ENCODE measurements at places on chromosomes 2 and 18. TPM values are rescaled to one million over a fixed set of nuclear protein-coding genes. Genes with fewer than 3 reads are reported as not detected.

- H3K36me3 ChIP-seq, result no peaks in the 10 kb centered on the region
- H3K27me3 ChIP-seq, result peaks cover 21% of the 10 kb centered on the region
- DNase-seq, result no peak
- no peak overlapping the region for H3K27ac ChIP-seq
Measured at GRCh38 chr2:118224895-118225311, 136.6 kb downstream of the INSIG2 start.

The CDKL4 gene
- total RNA-seq, result 0.29 TPM

DNA sequence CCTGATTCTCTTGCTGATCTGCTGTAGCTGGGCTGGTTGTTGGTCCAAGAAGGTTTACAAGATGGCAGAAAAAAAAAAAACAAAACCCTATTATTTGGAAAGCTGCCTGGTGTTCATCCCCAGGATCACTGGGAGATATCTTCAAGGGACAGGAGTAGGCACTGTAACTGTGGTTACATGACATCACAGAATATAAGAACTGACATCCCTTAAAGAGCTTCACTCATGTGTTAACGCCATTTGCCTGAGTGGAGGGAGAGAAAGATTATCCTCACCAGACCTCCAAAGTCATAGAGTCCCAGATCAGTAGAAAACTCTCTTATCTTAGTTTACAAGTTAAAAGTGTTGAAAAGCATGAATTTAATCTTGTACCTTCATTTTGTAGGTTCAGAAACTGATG is 95.3 kb upstream of the BZW1 start:
- H3K27me3 ChIP-seq, result no peaks in the 10 kb centered on the region
- DNase-seq, result no peak
- no peaks in the 10 kb centered on the region for H3K36me3 ChIP-seq
- no peaks in the 10 kb centered on the region for H3K4me1 ChIP-seq

GRCh38 chr2:223696719-223697118 is 94.6 kb upstream of the SCG2 start:
- no peaks in the 10 kb centered on the region for H3K27me3 ChIP-seq
- H3K27ac ChIP-seq, result no peak overlapping the region
- no peak for DNase-seq
- no peak overlapping the region for H3K4me3 ChIP-seq

The SATB2 gene
- total RNA-seq, result 5.1 TPM

- H3K27ac ChIP-seq, result no peak overlapping the region
- no peaks in the 10 kb centered on the region for H3K27me3 ChIP-seq
- H3K4me1 ChIP-seq, result no peaks in the 10 kb centered on the region
- H3K4me3 ChIP-seq, result no peak overlapping the region
- no peaks in the 10 kb centered on the region for H3K36me3 ChIP-seq
Measured at GRCh38 chr18:4878480-4878879, 318.6 kb downstream of the AKAIN1 start.

The ARHGAP28 gene
- 15.4 TPM for total RNA-seq

GRCh38 chr2:43542285-43542933 is 53.4 kb downstream of the THADA start:
- no peaks in the 10 kb centered on the region for H3K36me3 ChIP-seq
- no peak overlapping the region for H3K4me3 ChIP-seq
- H3K4me1 ChIP-seq, result no peaks in the 10 kb centered on the region
- H3K27me3 ChIP-seq, result no peaks in the 10 kb centered on the region

The SPP2 gene
- not detected for total RNA-seq

GRCh38 chr2:10399358-10399757 is 48.8 kb downstream of the ODC1 start:
- H3K27me3 ChIP-seq, result no peaks in the 10 kb centered on the region
- H3K4me1 ChIP-seq, result peaks cover 4% of the 10 kb centered on the region
- DNase-seq, result no peak
- H3K4me3 ChIP-seq, result no peak overlapping the region

The INPP5D gene
- total RNA-seq, result 7.1 TPM

The IL36G gene
- not detected for total RNA-seq

- H3K27me3 ChIP-seq, result no peaks in the 10 kb centered on the region
- no peaks in the 10 kb centered on the region for H3K36me3 ChIP-seq
- H3K27ac ChIP-seq, result no peak overlapping the region
- no peaks in the 10 kb centered on the region for H3K4me1 ChIP-seq
Measured at GRCh38 chr2:179626261-179626660, 235.2 kb downstream of the ZNF385B start.

DNA sequence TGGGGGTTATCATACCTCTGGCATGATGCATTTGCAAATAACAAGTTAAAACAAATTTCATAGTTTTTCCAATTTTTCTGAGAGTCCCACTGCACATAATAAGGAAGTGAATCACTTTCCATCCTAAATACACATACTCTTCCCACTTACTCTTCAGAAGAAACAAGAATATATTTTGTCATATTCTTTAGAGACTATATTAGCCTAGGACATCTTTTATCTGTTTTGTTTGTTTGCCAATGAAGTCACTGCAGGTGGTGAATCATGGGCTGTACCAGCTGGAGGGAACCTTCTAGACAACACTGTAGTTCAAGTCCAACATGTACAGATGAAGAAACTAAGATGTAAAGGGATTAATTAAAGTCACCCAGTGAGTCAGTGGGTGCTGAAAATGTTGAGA is 116.8 kb downstream of the XIRP2 start:
- no peak overlapping the region for H3K27ac ChIP-seq
- H3K27me3 ChIP-seq, result no peaks in the 10 kb centered on the region
- no peak for DNase-seq
- H3K4me1 ChIP-seq, result no peaks in the 10 kb centered on the region
- H3K4me3 ChIP-seq, result no peak overlapping the region
- H3K36me3 ChIP-seq, result no peaks in the 10 kb centered on the region

The GFPT1 gene
- 76.2 TPM for total RNA-seq

The CDCA7 gene
- 75.7 TPM for total RNA-seq

The TP53I3 gene
- total RNA-seq, result 29.4 TPM

DNA sequence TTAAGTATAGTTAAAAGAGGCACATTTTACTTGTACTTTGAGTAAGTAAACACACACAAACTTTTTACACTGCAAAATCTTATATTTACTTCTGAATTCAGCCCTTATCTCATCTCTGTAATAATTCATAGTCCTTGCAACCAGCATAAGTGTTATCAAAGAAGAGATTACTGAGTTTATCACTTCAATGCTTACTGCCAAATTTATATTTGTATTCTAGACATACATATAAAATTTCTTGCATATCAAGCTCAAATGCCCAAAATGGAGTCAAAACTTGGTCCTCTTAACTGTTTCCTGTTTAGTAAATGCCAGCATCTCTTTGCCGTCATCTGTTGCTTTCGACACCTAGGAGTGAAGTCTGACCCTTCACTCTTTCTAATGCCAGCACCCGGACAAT is 21.1 kb upstream of the KCNJ3 start:
- no peaks in the 10 kb centered on the region for H3K4me1 ChIP-seq
- no peaks in the 10 kb centered on the region for H3K27me3 ChIP-seq
- no peaks in the 10 kb centered on the region for H3K36me3 ChIP-seq

The SIX3 gene
- 0.21 TPM for total RNA-seq

DNA sequence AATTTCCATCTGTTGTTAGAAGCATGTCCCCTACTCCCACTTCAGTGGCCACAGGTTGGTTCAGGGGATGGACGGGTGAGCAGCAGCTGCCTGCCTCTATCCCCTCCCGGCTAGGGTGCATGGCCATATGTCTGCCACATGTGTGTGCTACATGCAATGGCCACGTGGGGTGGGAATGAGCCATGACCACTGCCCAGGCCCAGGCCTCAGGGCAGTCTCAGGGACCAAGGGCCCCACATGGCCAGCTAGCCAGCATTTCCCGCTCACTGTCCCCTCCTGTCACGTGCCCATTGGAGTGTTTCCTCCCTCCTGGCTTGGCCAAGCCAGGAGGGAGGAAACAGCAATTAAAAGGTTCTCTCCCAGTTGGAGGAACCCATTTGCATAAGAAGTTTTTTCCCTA is 117.1 kb downstream of the KCNS3 start:
- H3K4me3 ChIP-seq, result no peak overlapping the region
- peaks cover 3% of the 10 kb centered on the region for H3K4me1 ChIP-seq
- DNase-seq, result no peak
- no peaks in the 10 kb centered on the region for H3K36me3 ChIP-seq
- H3K27me3 ChIP-seq, result no peaks in the 10 kb centered on the region
- H3K27ac ChIP-seq, result no peak overlapping the region

The NCKAP5 gene
- 0.46 TPM for total RNA-seq

The SKOR2 gene
- total RNA-seq, result 0.21 TPM

The FNDC4 gene
- 14.7 TPM for total RNA-seq

GRCh38 chr18:46070815-46071652 is 1.0 kb downstream of the PSTPIP2 start:
- H3K27ac ChIP-seq, result no peak overlapping the region
- no peak for DNase-seq
- peaks cover 31% of the 10 kb centered on the region for H3K27me3 ChIP-seq
- H3K36me3 ChIP-seq, result no peaks in the 10 kb centered on the region
- H3K4me1 ChIP-seq, result no peaks in the 10 kb centered on the region
- H3K4me3 ChIP-seq, result peak overlapping the region; percentile 69

- no peaks in the 10 kb centered on the region for H3K36me3 ChIP-seq
- no peak overlapping the region for H3K27ac ChIP-seq
- no peaks in the 10 kb centered on the region for H3K27me3 ChIP-seq
- DNase-seq, result no peak
Measured at GRCh38 chr18:11316546-11316945, 167.2 kb upstream of the PIEZO2 start.

The LHCGR gene
- 0.73 TPM for total RNA-seq

The SRSF7 gene
- 378 TPM for total RNA-seq

The IMP4 gene
- total RNA-seq, result 96.8 TPM

DNA sequence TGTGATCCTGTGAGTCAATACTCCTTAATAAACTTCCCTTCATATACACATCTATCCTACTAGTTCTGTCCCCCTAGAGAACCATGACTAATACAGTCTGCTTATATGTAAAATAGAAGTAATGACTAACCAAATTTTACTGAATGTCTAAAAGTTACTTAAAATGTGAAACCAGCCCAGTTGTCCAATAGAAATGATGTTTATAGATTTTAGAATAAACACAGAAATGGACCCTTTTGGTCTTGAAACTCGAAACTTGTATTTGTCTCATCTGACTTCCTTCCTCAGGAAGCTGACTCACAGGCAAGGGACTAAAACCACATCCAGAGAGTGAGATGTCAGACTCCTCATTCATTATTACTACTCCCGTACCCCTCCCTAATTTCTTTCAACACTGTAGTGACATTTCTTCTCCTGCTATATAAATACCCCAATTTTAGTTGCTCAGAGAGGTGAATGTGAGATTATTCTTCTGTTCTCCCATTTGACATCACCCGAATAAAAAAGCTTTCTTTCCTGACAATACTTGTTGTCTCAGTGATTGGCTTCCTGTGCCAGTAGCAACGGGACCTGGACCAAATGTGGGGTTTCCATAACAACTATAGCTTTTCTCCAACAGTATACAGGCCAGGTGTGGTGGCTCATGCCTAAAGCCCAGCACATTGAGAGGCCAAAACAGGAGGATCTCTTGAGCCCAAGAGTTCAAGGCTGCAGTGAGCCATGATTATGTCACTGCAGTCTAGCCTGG is 486.0 kb downstream of the ERBB4 start:
- no peaks in the 10 kb centered on the region for H3K36me3 ChIP-seq
- no peak overlapping the region for H3K4me3 ChIP-seq
- H3K4me1 ChIP-seq, result no peaks in the 10 kb centered on the region
- no peaks in the 10 kb centered on the region for H3K27me3 ChIP-seq
- no peak for DNase-seq

GRCh38 chr18:8139891-8140406 is 469.3 kb upstream of the RAB12 start:
- no peak overlapping the region for H3K27ac ChIP-seq
- 0 out of 2 replicates have a peak, but pooled peaks cover 2% of the 10 kb centered on the region for H3K4me1 ChIP-seq
- DNase-seq, result no peak
- no peak overlapping the region for H3K4me3 ChIP-seq
- H3K36me3 ChIP-seq, result no peaks in the 10 kb centered on the region

The DLX1 gene
- not detected for total RNA-seq

- no peaks in the 10 kb centered on the region for H3K4me1 ChIP-seq
- H3K27me3 ChIP-seq, result peaks cover 32% of the 10 kb centered on the region
- no peak for DNase-seq
- peak overlapping the region; percentile 81 for H3K4me3 ChIP-seq
- no peak overlapping the region for H3K27ac ChIP-seq
Measured at GRCh38 chr2:19346983-19347618, 11.3 kb downstream of the OSR1 start.

- H3K27me3 ChIP-seq, result no peaks in the 10 kb centered on the region
- no peaks in the 10 kb centered on the region for H3K36me3 ChIP-seq
- H3K4me3 ChIP-seq, result no peak overlapping the region
- no peak for DNase-seq
- no peaks in the 10 kb centered on the region for H3K4me1 ChIP-seq
- H3K27ac ChIP-seq, result no peak overlapping the region
Measured at GRCh38 chr18:75143851-75144250, 65.1 kb downstream of the PTGR3 start.

The UNC80 gene
- 0.38 TPM for total RNA-seq

GRCh38 chr2:1088940-1089339 is 138.3 kb downstream of the SNTG2 start:
- H3K27ac ChIP-seq, result no peak overlapping the region
- H3K4me3 ChIP-seq, result no peak overlapping the region
- no peak for DNase-seq
- H3K4me1 ChIP-seq, result no peaks in the 10 kb centered on the region

DNA sequence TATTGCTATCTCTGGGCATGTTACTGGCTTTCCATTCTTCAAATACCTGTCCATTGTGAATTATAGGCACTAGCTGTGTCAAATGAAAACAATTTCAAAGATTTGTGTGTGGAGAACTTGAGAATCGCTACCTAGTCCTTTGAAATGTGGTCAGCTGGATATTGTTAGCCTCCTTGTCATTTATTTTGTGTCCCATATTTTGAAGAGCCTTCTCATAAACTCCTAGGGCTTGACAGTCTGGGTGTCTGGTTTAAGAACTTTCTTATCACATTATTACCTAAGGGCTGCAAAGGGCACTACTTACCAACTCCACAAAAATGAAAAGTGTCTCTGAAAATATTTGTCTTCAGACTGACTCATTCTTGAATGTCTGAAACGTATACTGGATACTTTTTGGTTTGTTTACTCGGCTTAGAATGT is 50.2 kb downstream of the COL4A3 start:
- no peaks in the 10 kb centered on the region for H3K4me1 ChIP-seq
- peaks cover 2% of the 10 kb centered on the region for H3K27me3 ChIP-seq
- H3K27ac ChIP-seq, result no peak overlapping the region
- DNase-seq, result no peak
- no peak overlapping the region for H3K4me3 ChIP-seq

DNA sequence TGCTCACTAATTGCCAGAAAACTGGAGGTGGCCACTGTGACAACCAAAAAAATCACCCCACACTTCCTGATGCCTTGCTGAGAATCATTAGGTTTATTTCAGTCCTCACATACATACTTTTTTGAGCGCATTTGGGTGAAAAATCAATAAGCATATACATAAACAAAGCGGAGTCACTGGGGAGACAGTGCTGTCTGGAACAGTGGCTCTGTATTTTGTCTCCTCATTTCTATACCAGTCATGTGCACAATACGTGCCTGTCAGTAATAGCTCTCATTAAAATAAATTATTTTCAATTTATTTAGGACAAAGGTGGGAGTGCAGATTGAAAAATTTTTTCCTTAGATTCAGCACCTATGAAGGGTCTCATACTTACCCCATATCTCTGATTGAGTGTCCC is 48.2 kb downstream of the CXCR4 start:
- no peaks in the 10 kb centered on the region for H3K27me3 ChIP-seq
- no peaks in the 10 kb centered on the region for H3K36me3 ChIP-seq
- no peak overlapping the region for H3K4me3 ChIP-seq
